ENCODE measurements at places on chromosomes 5 and 9.

DNA sequence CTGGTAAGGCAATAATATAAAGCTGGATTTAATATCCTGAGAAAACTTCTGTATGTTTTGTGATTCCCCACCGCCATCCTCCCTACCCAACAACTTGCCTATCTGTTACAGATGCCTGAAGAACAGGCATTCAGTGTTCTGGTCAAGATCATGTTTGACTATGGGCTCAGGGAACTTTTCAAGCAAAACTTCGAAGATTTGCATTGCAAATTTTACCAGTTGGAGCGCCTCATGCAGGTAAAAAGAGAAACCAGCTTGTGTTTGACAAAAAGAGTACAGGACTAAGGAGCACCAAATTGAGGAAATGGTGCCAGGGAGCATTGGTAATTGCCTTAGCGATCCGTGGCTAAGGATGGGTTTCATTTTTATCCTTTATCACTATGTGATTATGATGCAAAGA, 40.0 kb downstream of the GPR21 start:
- DNase-seq: no peak

DNA sequence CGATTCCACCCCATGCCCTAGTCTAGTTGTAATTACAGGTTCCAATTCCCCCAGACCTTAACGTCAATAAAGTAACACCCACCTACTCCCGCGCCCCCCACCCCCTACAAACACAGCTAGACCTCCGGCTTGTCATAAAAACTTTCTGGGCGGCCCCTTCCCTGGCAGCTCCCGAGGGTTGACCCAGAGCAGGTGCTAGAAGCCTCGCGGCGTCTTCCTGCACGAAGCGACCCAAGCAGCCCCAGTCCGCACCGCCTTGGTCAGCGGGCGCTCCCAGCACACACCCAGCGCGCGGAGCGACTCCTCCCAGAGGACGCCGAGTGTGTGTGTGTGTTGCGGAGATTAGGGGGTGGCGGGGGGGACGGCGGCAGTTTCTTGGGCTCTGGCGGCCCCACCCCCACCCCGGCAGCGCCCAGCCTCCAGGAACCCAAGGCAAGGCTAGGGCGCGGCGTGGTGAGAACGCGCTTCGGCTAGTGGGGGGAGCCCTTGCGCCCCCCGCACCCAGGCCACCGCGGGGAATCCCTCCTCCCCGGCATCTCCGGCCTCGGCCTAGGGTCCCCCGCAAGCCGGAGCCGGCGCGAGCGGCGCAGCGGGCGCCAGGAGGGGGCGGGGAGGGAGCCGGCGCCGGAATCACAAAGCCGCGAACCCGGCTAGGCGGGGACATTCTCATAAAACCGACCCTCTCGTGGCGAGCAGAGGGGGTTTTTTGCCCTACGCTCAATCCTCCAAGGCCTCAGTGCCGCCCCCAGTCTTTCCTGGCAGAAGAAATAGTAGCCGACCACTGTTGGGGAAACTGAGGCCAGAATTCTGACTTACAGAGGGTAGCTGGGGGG, 2.2 kb downstream of the PCDH1 start:
- DNase-seq: no peak

- no peak for DNase-seq
Observed at GRCh38 chr5:8585230-8586018, 716.5 kb downstream of the MTRR start.

GRCh38 chr9:89593727-89594427, 10.9 kb upstream of the GADD45G start:
- no peak for DNase-seq

GRCh38 chr9:123568691-123569688, 213.0 kb downstream of the CRB2 start:
- no peak for DNase-seq

GRCh38 chr9:122930541-122931225, 629 bp downstream of the ZBTB26 start:
- DNase-seq: no peak

- DNase-seq: no peak
Observed at GRCh38 chr9:19784136-19784535, 4.7 kb downstream of the SLC24A2 start.
